ENCODE measurements at places on chromosomes 12 and 14.

- no peak for DNase-seq
These were observed 1.9 kb upstream of the HOXC5 start for GRCh38 chr12:54030889-54031471.

GRCh38 chr12:29552994-29553748 lies 55.7 kb upstream of the OVCH1 start:
- no peak for DNase-seq

GRCh38 chr14:70416338-70416724 lies 559 bp downstream of the SYNJ2BP start:
- DNase-seq = no peak

DNA sequence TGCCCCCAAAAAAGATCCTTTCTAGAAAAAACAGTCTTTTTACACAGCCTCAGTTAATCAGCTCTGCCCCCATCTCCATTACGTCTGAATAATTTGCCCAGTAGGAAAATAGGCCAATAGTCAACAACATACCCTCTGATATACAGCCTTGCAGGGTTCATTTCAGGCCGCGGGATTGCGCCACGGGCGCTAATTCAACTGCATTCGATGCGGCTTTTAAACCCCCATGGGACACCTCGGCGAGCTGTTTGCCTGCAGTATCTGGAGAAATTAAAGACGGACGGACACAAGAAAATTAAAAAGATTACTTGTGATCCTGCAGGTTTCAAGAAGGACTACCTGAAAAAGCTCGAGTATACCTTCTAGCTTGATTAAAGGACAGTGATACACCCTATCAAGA lies 36.1 kb downstream of the ERP29 start:
- no peak for DNase-seq

DNA sequence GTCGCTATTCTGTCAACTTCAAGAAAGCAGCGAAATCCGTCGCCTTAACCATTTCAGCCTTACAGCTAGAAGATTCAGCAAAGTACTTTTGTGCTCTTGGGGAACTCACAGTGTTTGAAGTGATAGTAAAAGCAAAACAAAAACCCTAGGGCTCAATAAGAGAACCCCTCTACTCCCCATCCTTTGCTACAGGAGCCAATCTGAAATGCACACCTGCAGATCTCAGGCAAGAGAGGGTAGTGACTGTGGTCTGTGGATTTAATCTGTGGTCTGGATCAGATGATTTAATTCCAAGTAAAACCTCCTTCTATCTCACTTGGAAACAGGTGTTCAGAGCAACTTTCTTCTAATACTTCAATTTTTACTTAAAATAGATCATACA lies 422.9 kb upstream of the OR4E1 start:
- no peak for DNase-seq

- no peak for DNase-seq
These were observed 76.3 kb downstream of the MIA2 start for GRCh38 chr14:39310051-39310450.

GRCh38 chr12:109595321-109595902 lies 21.8 kb downstream of the MVK start:
- no peak for DNase-seq

GRCh38 chr12:68176257-68176656 lies 16.7 kb upstream of the IFNG start:
- no peak for DNase-seq

DNA sequence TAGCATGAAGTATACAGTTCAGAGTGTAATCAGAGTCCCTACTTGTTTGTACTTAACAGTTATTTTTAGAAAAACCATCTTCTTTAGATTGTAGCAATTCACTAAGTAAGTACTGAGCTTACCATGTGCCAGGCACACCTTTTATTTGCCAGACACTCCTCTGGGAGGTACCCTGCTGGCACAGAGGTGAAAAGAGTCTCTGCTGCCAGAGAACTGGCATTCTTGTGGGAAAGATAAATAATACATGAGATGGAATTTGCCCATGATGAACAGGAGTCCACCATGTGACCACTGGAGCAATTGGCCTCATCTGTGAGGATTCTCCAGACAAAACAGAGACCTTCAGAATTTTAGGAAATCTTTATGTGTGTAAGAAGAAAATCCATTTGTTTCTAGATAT lies 199.3 kb upstream of the SLC16A7 start:
- DNase-seq = no peak

GRCh38 chr12:121990692-121991603 lies 30.7 kb upstream of the BCL7A start:
- no peak for DNase-seq

DNA sequence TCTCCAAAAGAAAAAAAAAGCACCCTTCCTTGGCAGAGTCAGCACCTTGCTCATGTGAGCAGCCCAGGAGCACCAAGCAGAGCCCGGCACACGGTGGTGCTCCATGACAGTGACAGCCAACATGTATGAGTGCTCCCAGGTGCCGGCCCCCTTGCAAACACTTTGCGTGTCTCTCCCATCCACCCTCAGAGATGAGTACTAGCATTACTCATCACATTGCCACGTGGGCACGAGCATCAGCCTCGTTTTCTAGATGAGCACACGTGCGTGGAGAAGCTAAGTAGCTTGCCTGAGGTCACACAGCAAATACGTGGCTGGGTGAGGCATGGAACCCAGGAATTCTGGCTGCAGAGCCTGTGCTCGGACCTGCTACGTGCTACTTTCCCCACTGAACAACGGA lies 177.9 kb upstream of the PRMT8 start:
- DNase-seq = no peak

DNA sequence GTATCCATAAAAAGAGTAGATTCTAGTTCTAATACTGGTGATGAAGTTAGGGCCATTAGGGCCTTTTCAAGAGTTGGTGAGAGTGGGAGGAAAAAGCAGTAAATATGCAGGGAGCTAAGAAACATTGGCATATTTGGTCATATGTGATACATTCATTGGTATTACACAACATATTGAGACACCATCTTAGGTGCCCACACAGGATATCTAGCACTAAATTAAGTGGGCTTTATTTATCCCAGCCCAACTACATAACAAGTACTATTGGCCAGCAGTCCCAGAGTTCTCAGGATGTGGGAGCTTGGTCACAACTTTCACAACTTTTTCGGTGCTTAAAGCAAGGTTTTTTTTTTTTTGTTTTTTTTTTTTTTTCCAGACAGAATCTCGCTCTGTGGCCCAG lies 2.0 kb upstream of the ING4 start:
- DNase-seq = no peak

GRCh38 chr14:60599727-60600126 lies 49.5 kb downstream of the SIX1 start:
- DNase-seq = no peak

DNA sequence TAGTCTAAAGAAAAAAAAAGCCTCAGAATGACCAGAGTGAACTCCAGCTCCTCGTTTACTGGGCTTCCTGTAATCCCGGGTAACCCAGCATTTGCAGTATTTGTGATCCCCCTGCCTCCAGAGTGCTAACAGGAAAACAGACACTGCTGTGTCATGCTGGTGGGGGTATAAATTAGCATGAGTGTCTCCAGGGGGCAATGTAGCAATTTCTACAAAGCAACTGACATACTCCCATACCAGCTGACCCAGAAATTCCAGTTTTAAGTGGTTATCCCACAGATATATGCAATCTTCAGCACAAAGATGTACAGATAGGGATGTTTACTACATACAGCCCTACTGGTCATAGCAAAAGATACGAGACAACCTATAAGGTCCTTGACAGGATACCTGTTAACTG lies 18.8 kb downstream of the TTC7B start:
- DNase-seq = no peak

DNA sequence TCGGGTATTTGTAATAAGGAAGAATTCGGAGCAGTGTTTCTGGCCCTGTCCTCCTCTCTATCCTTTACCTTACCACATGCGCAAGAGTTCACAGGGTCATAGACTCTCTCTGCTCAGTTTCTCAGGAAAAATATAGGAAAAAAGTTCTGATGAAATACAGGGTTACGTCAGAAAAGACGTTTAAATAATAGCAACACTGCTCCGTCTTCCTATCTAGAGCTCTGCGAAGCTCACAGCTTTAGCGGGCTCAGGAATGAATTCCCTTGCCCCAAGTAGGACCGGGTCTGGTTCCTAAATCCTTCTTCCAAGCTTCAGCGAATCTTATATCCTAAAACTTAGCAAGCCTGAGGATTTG lies 365 bp downstream of the CCDC59 start:
- DNase-seq = no peak

DNA sequence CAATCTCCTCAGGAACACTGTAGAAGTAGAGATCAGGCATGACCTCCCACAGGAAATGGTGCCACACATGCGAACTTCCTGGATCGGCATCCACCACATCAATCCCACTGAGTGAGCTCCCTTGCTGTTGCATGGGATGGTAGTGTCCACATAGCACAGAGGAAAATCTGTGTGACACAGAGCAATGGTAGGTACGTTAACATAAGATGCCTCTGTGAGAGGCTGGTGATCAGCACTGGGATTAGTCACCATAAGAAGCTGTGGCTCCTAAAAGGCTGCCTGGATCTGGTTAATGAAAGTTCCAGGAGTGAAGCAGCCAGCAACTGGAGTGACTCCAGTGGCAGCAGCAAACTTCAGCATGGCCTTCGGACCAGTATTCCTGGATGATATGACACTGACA lies 21.8 kb downstream of the WDHD1 start:
- DNase-seq = no peak

Measured in stimulated activated CD8-positive, alpha-beta memory T cell treated with anti-CD3 and anti-CD28 coated beads, Interleukin-2, amount 100 ng/mL, for 1 hour (primary cell).